ENCODE measurements at places on chromosomes 11 and 22.

DNA sequence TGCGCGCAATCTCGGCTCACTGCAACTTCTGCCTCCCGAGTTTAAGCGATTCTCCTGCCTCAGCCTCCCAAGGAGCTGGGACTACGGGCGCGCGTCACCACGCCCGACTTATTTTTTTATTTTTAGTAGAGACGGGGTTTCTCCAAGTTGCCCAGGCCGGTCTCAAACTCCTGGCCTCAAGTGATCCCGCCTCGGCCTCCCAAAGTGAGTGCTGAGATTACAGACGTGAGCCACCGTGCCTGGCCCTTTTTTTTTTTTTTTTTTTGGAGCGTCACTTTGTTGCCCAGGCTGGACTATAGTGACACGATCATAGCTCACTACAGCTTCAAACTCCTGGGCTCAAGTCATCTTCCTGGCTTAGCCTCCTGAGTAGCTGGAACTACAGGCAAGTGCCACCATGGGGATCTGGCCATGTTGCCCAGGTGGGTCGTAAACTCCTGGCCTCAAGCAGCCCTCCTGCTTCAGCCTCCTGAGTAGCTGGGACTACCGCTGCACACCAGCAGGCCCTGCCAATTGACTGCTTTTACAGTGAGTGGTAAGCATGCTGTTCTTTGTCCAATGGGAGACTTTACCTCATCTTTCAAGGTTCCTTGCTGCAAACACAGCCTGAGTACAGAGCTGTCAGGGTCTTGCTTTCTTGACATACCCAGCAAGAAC, 600 bp upstream of the CENPM start:
- no peak for DNase-seq

- DNase-seq: no peak
These were observed 1.2 kb downstream of the NDUFC2 start for GRCh38 chr11:78078218-78079167.

GRCh38 chr11:125228445-125228844, 63.9 kb downstream of the PKNOX2 start:
- no peak for DNase-seq

DNA sequence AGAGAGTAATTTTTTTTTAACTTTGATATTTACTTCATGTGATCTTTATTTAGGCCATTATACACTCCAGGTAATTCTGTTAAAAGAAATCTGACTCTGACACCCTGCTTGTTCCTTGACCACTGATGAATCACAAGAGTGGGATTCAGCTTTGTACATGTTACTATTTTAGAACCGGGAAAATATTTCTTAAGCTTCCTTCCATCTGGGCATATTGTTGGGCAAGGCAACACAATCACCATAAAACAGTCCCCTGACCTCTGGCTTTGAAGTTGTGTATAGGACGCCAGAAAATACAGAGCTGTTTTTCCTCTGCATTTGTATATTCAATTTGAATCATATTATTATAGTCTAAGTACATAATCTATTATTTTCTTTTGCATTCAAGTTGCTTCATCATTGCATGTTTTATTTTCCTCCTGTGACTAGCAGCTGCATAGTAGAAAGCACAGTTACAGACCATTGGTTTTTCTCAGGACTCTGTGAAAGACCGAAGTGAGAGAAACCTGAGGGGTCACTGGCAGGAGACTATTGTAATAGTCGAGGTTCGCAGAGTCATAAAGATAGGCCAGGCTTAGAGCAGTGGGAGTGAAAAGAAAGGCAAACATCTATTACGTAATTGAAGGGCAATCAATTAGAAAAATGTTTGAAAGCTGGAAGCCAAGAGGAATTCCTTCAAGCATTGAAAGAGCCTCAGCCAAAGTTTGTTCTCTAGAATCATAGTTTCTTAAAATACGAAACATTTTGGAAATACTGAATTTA, 51.8 kb upstream of the SLC36A4 start:
- DNase-seq: no peak

DNA sequence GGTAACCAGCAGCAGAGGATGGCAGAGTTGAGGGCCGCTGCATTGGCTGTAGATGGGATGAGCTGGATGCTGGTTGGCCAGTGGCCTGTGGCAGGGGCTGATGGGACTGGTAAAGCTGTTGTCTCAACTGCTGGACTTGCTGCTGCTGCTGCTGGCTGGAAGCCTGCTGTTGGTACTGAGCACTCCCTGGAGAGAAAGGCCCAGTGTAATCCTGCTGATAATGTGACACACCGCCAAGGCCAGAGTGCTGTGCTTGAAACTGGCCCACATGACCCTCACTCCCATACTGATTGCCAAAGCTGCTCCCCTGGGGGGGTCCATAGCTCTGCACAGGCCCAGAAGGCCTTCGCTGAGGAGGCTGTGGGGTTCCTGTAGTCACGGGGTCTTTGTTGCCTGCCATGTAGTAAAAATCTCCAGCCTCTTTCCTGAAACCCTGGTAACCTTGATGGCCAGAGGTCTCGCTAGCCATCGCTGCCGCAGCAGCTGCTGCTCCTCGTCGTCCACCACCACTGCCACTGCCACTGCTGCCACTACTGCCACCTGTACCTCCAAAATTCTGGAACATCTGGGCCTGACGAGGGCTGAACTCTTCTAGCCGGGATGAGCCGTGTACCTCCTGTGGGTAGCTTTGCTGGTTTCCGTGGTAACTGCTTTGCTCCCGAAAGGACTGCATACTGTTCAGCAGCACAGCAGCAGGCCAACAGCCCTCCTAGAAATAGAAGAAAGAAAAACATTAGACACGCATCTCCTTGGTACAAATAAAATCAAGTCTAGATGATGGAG, 55.6 kb downstream of the TCF20 start:
- DNase-seq: no peak

GRCh38 chr11:116826751-116827431, 2.8 kb upstream of the APOC3 start:
- no peak for DNase-seq

- DNase-seq: no peak
These were observed 38.2 kb upstream of the PARVG start for GRCh38 chr22:44142421-44143104.

DNA sequence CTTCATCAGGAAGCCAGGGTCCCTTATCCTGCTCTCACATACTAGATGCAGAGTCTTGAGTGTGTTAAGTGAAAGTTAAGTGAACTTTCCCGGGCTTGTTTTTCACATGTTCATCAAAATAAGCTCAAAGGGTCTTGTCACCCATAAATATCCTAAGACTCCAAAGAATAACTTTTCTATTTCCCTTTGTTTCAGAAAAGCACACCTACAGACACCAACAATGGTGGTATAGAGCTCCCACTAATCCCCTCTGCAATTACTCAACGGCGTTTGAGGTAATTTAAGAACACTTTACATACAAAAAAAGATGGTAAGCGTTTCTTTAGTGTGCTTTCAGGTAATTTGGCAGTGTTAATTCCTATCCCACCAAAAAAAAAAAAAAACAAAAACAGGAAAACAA, 2.5 kb downstream of the PRR14L start:
- no peak for DNase-seq

- no peak for DNase-seq
These were observed 987.6 kb downstream of the NTM start for GRCh38 chr11:132357811-132358572.

DNA sequence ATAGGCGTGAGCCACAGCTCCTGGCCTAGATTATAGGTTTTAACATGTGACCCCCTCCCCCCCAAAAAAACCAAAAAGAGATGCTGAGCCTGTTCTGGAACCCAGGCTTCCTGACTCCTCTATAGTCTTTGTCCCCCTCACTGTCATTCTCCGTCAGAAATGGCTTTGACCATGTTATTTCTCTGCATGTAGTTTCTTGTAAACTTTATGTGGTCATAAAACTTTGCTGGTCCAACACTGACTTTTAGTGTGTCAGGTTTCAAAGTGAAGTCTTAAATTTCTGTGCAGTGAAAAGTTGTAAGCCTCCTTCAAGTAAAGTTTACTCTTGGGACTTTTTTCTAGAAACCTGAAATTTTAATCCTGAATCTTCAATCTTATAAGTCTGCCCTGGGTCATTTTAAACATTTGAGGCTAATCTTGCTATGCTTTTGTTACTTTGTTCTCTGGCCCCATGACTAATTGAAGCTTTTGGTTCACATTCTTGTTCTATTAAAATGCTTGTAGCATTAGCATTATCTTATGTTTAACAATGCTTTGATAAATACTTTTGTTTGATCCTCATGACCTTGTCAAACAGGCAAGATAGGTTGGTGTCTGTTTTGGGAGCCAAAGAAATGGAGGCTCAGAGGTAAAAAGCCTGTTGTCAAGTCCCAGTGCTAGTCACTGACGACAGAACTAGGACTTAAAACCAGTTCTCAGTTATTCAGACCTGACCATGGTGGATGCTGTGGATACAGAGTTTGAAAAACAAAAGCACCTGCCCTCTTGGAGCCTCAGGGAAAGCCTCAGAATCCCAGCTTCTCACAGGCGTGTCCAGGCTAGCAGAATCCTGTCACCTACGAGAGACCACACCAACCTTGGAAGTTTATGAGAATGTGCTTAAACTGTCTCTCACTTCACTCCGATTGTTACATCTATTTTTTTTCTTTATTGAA, 87.7 kb upstream of the HORMAD2 start:
- DNase-seq: peak; percentile 41

DNA sequence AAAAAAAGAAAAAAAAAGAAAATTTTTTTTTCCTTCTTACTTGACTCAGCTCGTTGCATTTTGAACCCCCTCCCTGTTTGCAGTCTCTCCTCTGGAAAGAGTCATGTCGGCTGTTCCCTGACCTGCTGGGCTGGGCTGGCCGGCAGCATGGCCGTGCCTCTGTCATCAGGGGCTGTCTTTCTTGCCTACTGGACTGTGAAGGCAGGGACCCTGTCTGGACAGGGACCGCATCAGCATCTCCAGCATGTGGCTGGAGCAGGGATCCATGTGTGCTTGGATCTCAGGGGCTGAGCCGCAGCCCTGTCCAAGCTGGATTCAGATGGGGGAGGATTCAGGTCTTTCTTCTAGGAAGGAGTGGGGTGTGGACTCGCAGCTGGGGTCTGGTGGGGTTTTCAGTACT, 15.5 kb downstream of the FBLN1 start:
- DNase-seq: no peak

- DNase-seq: no peak
These were observed 8.1 kb downstream of the SMIM38 start for GRCh38 chr11:69163842-69164241.

Measured in iris pigment epithelial cell (primary cell).